ENCODE measurements at places on chromosomes 13 and 19.

GRCh38 chr13:50709058-50709457 lies 134.4 kb downstream of the DLEU7 start:
- no peak for DNase-seq

- DNase-seq: no peak
Measured at GRCh38 chr13:47598340-47598911, 402.6 kb downstream of the SUCLA2 start.

DNA sequence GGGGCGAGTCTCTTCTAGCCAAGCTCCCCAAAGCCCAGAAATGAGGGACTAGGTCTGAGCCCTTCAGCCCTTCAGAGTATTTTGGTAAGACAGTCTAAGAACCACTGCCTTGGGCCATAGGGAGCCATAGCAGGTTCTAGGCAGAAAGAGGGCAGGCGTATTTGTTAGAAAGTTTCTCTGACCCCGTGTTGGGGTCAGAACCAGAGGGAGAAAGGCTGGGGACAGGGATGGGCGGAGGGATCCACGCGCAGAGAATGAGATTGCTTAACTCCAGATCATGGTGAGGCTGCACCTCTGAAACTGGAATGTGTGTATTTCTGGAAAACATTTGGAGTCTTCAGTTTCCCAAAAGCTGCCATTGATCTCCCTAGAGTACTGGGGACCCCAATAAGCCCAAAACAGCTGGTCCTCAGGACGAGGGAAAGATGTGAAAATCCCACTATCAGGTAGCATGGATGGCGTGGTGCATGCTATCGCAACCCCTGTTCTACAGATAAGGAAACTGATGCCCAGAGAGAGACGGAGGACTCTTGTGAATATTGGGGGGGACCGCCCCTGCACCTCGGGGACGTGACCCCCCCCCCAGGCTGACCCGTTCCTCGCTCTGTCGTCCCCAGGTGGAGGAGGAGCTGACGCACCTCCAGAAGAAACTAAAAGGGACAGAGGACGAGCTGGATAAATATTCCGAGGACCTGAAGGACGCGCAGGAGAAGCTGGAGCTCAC lies 703 bp upstream of the TPM4 start:
- no peak for DNase-seq

DNA sequence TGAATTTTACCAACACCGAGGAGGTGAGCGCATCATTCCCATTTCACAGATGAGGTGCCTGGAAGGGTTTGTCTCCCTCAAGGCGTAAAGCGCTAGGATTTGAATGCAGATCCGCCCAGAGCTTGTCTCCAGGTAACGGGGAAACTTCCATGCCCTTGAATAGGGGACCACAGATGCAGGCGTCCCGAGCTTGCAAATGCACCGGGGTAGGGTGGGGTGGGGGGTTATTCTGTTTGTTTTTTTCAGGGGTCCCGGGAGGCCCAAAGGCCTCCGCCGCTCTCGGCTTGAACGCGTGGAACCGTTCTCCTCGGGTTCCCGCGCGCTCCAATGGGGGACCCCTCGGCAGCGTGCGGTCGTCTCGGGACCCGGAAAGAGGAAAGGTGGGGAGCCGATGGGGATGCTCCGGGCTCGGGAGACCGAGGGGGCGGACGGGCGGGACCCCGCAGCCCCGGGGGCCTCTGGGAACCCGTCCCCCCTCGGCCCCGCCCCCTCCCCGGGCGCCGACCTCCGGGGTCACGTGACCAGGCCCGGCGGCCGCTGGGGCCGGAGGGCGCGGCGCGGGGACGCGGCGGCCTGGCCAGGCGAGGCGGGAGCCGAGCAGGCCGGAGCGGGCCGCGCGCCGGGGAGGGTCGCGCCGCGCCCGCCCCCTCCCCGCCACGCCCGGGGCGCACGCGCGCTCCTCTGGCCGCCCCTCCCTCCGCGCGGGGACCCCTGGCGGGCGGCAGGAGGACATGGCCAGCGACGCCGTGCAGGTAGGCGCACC lies at the start of gene PKN1:
TSS of gene PKN1 (plus strand) at position 516 of the 763 bp plus-strand sequence. CDS start at position 732, 216 bp downstream.
- peak; percentile 50 for DNase-seq

- no peak for DNase-seq
Measured at GRCh38 chr19:52527956-52528351, 486 bp downstream of the ZNF808 start.

DNA sequence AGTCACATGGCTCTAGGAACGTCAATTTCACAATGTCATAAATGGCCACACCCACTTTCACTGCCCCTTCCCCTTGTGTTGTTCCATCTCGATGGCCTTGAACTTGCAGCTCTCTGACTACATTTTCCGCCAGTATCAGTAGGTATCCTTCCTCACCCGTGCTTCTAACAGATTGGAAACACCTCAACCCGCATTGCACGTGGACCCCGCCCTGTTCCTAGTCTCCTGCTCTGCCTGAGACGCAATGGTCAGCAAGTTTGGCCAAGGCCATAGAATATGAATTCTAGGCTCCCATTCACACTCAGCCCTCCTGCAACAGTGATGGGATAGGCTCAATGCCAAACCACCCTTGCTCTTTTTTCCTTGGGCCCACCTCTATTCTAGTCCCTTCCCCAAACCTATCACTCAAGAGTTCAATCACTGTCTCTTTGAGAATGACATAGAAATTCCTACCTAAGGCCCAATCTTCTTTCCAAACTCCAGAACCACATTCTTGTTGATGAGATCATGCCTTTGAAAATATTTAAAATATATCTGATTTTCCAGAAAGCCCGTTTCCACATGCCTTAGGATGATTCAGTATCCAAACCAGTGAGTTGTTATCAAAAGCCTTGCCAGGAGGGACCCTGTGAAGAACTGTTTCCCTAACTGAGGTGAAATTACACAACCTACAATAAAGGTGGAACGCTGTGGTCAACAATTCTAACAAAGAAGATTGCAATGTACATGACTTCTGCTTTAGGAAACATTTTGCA lies 334.6 kb downstream of the MYO16 start:
- no peak for DNase-seq
